ENCODE measurements at places on chromosomes 5 and 9. TPM values are rescaled to one million over a fixed set of nuclear protein-coding genes. Genes with fewer than 3 reads are reported as not detected.

GRCh38 chr9:34387239-34387638 lies 10.5 kb upstream of the MYORG start:
- peak; percentile 20 for DNase-seq

DNA sequence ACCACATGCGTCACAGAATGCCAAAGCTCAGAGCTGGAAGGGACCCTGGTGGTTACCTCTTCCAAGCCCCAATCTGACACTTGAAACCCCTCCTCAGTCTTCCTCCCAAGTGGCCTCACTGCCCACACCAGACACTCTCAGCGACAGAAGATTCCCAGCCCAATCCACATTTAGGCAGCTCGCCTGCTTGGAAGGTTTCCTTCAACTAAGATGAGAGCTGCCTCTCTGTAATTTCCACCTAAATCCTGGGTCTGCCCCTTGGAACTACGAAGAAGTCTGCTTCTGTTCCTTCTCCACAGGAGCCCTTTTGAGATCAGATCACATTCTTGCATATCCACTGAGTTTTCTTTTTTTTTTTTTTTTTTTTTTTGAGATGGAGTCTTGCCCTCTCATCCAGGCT lies 83.7 kb downstream of the PAX5 start:
- DNase-seq, result no peak

GRCh38 chr5:54517174-54517511 lies 416 bp upstream of the SNX18 start:
- no peak for DNase-seq

DNA sequence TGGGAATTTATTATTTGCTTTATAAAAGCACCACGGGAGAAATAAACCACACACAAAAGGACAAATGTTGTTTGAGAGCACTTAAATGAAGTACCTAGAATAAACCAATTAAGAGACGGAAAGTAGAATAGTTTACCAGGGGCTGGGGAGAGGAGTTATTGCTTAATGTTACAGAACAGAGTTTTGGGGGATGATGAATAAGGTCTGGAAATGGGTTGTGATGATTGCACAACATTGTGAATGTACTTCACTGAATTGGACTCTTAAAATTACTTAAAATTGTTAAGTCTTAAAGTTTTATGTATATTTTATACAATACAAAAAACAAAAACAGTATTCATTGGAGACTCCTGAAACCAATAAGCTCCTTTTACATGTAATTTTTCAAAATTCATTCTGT lies 1.5 kb downstream of the ZBTB43 start:
- DNase-seq, result no peak

- no peak for DNase-seq
Observed at GRCh38 chr9:9112001-9112720, 1312.6 kb upstream of the DMAC1 start.

DNA sequence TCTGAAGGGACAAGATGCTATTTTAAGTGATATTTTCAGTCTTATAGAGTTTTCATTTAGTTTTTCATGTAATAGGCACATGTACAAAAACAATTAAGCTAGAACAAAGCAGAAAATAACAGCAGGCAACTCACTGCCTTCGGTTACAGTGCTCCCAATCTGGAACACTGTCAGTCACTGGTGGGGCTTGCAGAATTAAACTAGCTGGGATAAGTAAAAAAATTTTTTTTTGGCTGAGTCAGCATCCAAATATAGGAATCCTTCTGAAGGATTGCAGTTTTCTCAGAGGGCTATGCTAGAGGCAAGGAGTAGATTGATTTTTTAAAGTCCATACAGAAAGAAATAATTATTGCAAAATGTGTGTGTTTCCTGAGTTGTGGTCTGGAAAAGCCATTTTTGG lies 250.2 kb upstream of the RFX3 start:
- DNase-seq, result no peak

DNA sequence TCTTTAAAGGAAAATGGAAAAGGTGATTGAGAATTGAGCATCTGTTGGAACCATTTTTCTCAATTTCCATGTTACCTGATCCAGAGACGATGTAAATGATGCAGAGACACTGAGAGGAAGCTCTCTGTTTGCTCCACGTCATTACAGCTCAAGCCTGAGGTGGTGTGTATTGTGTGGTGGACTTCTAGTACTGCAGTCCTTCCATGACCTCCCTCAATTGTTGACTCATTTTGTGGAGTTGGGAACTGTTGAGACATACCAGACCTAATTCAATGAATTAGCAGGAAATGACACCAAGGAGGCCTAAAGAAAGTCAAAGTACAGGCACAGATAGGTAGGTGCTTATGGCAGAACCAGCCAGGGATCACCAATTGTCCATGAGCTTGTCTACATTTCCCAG lies 15.6 kb upstream of the LVRN start:
- DNase-seq, result no peak

- no peak for DNase-seq
Observed at GRCh38 chr5:149282966-149283332, 11.3 kb downstream of the AFAP1L1 start.

DNA sequence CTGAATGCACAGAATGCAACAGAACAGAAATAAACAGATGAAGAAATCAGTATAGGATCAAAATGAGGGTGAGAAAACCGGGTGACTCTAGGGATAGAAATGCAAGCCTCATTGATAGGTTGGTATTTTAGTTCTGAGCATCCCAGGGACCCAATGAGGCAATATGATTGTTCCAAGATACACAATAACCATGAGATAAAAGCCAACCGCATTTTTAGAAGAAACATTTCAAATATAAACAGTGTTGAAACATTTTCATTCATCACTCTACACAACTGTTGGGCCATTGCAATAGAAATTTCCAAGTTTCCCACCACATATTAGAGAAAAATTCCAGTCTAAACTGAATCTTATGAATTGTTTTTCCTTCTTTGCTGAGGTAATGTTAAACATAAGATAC lies 452.3 kb upstream of the PTGER4 start:
- DNase-seq, result no peak

DNA sequence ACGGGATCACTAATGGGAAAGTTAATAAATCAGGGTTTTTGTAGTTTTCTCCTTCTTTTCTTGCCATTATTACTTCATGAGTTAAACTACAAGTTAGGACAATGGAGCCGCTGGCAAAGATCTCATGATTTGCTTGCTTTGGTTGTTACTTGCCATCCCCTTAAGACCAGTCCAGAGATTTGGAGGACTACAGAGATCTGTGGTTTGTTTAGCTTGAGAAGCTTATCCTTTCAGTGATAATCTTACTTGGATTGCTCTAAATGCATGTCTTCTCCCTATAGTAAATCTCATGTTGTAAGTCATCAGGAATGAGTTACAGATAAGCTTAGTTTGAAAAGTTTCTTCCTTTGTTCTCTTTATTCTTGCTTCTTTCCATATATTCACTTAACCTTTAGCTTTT lies 70.9 kb downstream of the TLE4 start:
- DNase-seq, result no peak

DNA sequence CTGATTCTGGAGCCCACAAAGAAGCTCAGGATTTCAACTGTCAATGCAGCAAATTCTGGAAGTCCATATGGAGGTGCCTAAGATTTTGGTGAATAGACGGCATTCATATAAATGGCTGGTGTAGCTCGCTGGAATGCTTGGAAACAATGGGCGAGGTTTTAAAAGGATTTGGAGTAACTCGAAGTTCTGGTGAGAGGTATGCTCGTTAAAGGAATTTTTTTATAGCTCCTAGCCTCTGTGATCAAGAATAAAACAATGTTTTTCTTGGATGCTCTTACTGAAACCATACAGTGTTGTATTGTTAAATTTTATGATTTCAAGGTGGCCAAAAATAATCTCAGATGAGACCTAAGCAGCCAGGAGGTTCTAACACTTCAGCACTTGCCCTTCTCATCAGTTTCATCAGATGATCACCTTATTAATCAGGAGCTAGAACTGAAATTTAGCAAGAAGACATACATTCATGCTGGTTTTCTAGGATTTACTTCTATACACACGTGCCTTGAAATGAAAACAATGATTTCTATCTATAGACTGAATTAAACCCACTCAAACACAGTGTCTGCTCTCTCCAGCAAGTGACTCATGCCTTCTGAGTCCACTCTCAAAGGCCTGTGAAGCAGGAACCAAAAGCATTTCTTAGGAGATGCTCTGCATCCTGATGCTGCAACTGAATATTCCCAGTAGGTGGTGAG lies 79.2 kb downstream of the OTULIN start:
- no peak for DNase-seq

- no peak for DNase-seq
Observed at GRCh38 chr9:132160802-132161742, 786 bp upstream of the NTNG2 start.

- DNase-seq, result no peak
Observed at GRCh38 chr5:103434057-103434456, 128.5 kb downstream of the NUDT12 start.

DNA sequence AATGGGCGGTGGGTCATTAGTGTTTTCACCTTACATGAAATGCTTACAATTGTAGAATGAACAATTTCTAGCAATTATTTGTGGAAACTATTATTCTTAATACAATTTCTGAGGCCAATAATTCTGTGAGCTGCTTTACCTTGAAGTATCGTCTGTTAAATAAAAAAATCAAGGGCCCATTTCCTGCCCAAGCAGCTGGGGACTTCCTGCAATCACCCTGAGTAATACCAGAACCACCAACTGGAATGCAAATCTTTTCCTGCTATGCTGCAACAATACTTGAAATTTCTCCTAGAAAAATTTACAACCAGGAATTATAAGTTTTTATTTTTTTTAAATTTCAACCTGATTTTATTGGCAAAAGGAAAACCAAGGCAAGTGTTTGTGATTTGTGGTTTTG lies 52.6 kb downstream of the ADAMTS16 start:
- DNase-seq, result no peak

DNA sequence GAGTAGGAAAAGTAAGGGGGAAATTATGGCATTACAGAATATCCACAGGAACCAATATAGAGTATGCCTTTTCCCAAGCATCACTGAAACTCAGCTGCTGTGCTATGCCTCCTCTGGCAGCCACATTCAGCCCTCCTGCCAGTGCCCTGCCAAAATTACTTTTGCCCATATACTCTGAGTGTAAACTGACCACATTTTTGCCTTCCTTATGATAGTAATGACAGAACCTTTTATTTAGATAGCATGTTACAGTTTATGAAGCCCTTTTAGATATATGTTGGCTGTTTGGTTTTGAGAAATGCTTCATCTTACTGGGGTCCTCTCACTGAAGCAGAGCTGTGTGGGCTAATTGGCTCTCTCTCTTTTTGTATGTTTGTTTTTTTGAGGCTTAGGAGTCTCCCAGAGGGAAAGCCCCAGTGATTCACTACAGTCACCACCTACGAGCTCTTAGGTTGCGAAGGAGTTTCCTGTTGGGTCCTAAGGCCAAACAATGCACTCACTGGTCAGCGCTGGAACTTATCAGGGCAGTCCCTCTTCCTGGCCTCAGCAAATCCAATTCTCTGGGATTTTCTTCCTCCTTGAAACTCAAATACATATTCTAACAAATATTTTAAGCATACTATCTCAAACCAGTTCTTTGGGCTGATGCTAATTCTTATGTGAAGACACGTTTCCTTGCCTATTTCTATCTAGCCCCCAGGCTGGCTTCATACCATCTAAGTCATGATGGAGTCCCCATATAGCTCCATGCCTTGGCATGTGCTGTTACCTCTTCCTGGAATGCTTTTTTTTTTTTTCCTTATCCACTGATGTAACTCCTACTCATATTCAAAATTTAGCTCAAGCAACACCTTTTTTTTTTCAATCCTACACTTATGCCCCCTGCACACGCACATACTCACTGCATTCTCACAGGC lies 3.7 kb downstream of the PHF24 start:
- DNase-seq, result no peak

- peak; percentile 90 for DNase-seq
Observed at GRCh38 chr9:37913480-37914153, 9.7 kb upstream of the SLC25A51 start.

DNA sequence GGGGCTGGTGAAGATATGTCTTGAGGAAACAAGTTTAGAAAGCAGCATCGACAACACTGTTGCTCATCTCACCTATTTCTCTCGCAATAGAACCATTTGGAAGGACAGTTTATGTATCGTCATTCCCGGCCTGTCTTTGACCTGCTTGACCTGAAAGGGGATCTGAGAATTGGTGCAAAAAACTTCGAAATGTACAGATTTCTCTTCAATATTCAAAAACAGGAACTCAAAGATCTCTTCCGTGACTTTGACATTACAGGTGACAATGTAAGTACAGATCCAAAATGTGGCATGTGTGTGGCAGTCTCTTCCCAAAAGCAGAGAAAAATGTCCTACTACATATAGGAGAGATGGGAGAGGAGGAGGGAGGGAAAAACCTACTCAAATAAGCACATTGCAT lies 6.5 kb downstream of the EFCAB9 start:
- no peak for DNase-seq

- no peak for DNase-seq
Observed at GRCh38 chr5:106311230-106311915, 1359.4 kb downstream of the EFNA5 start.

DNA sequence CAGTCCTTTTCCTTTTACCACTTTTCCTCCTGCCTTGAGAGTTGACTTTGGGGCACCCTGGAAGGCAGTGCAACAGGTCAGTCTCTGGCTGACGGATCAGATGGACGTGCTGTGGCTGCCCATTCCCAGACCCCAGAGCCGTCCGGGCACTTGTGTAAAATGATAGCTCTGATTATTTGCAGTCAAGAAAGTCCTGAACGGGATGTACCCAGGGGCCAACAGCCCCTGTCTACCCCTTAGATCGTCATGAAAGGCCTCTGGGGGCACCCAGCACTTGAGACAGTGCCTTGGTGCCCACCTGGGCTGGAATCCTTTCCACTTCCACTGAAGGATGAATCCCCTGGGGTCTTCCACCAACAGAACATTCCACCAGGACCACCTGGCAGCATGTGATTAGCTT lies 17.7 kb upstream of the ANGPTL2 start:
- peak; percentile 35 for DNase-seq

GRCh38 chr5:56839062-56839461 lies 23.7 kb downstream of the MAP3K1 start:
- no peak for DNase-seq

- DNase-seq, result no peak
Observed at GRCh38 chr9:6575324-6576034, 70.0 kb downstream of the GLDC start.

DNA sequence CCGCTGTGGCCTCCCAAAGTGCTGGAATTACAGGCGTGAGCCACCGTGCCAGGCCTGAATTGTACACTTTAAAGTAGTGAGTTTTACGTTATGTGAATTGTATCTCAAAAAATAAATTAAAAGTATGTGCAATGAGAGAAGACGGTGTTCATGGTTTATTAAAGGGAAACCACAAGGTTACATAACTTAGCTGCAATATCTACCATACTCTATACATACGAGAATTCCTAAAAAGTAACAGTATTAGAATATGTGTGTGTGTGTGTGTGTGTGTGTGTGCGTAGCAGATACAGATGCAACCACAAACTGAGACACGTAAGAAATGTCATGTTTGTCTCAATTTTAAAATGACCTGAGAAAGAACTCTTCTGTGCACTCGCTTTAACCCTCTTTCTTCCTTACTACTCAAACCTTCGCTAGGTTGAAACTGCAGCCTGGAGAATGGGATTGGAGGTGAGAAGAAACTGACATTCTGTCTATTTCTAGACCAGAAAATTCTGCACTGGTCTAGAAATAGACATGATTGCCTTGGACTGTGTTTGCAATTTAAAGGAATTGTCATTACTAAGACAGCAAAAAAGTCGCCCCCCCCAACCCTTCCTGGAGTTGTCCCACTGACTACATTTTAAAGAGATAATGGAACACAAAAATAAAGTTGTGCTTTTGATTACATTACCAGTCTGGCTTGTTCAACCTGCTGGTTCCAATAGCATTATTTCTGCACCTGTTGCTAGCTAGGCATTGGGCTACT lies 167.0 kb downstream of the RGS3 start:
- DNase-seq, result no peak

Gene CCL27
- total RNA-seq, result 0.68 TPM

Gene RAD1
- 25.1 TPM for total RNA-seq

Gene SYNPO
- total RNA-seq, result 73.9 TPM

Gene SPATA31A3
- not detected for total RNA-seq

Gene SLC36A3
- total RNA-seq, result not detected

Gene GCNT4
- total RNA-seq, result 17.8 TPM

Gene BTNL3
- total RNA-seq, result not detected

Measured in ureter (tissue), 1 donor.